ENCODE measurements at places on chromosomes 4 and X.
A peak's percentile ranks its signal among the peaks of the same experiment; 100 is the strongest.

DNA sequence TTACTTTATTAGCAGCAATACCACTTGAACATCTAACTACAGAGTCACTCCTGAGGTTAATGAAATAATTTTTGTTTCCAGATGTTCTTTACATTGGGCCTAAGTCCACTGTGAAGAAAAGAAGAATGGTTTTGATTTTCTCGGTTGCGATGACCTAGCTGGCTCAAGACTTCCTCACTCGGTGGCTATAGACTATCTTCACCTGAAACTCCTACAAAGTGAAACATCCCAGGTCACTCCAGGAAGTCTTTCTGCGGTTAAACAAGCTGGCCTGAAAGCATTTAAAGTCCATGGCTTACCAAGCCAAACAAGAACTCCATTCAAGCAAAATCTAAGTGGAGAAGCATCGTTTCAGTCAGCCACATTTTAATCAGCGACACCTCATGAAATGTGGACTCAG, 13.7 kb upstream of the SORBS2 start:
- DNase-seq, result no peak

DNA sequence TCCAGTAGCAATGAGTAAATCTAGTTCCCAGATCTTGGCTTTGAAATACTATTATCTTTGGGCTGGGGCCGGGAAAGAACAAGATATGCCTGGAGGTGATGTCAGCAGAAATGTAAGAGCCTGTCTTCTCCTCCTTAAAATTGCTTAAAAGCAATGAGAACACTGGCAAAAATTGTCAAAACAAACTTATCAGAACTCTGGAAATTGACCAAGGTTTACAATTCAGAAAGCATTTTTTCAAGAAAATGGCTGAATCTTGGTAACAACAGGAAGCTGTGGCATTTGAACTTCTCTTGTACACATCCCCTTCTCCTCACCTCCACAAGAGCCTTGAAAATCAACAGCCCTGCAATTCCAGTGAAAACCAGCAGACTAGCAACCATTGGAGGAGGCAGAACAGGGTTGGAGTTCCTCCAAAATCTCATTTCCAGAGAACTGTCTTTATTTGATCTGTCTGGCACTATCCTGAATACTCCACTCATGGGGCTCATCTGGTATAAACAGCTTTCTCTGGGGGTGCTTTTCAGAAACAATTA, 13.5 kb downstream of the TIMP1 start:
- no peak for DNase-seq

DNA sequence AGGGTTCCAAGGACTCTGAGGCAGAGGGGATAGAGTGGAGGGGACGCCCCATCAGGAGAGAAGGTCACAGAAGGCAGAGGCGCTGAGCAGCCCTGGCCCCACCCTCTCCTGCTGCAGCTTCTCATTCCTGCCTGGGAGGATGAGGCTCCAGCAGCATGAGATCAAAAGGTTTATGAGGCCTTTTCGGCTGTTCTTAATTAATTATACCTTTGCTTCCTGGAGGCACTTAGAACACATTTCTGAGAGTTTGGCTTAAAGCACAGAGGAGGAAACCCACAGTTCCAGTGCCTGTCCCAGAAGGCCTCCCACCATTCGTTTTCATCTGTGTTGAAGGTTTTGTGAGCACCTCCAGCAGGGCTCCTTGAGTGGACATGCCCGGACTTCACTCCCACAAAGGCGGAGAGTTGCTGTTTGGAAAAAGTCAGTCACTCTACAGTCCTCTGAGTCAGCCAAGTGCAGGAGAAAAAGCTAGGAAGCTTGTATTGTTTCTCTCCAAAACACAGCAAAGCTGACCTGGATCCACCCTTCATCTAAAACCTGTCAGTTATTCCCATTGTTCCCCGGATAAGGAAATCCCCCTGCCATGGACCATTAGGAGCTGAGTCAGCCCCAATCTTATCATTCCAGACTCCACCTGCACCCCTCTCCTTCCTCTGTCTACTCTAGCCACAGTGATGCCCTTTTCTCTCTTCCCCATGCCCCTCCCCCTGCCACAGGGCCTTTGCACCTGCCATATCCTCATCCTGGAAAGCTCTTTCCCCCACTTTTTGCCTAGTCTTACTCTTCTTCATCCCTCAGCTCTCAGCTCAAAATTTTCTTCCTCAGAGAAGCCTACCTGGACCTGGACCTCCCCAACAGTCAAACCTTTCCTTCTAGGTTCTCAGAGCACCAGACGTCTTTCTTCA, 276.8 kb downstream of the FBXW7 start:
- no peak for DNase-seq

DNA sequence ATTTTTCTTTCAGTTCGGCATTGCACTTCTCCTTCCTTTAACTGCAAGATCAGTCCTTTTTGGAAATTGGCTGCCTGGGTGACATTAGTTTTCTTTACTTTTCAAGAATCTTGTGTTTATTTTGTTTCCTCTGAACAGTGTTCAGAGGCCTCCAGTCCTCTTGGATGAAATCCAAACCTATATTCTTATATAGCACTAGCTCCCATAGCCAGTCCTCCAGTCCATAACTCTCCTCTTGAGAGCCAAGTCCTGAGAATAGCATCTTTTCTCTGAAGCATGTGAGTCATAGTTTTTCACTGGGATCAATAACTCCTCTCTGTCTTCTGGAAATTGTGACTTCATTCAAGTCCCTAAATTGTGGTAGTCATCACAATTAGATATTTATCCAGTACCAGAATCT, 357.5 kb downstream of the RAPGEF2 start:
- DNase-seq, result no peak

- DNase-seq, result no peak
Observed at GRCh38 chr4:7758476-7758875, 181.2 kb downstream of the AFAP1 start.

GRCh38 chr4:76984788-76985211, 35.2 kb downstream of the SEPTIN11 start:
- DNase-seq, result peak; percentile 97

GRCh38 chrX:5458300-5458842, 770.3 kb downstream of the NLGN4X start:
- no peak for DNase-seq

- no peak for DNase-seq
Observed at GRCh38 chr4:38383646-38384121, 280.3 kb upstream of the KLF3 start.

DNA sequence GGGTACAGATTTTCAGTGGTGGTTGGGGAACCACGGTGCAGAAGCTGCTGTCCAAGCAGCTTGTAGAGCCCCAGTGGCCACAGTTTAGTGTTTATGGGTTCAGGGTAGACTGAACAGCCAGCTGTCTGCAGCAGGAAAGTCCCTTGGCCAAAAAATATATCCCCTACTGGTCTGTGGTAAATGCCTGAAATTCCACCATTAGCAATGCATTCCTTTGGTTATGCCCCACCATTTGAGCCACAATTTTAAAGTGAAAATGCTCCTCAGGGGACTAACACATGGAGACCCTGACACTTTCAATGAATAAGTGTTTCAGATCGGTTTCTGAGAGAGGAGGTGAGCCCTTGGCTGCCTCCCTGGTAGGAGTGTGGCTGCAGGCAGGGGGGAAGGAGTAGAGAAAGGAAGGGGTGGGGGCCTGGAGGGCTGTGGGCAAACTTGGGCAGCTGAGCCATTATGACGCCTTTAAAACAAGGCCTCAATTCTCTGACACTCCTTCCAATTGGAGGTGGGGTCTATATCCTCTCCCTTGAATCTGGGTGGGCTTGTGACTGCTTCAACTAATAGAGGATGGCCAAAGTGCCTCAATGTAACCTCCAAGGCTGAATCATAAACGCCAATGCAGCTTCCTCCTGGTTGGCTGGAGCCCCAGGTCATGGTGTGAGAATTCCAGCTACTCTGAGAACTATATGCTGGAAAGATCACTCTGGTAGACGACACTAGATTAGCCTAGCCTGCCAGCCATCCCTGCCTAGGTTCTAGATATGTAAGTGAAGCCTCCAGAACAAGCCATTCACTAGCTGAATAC, 75.8 kb upstream of the ATP6AP2 start:
- DNase-seq, result peak; percentile 54
